IPS DF 6.9 (cell line): ENCODE measurements at places on chromosomes 4 and X.

DNA sequence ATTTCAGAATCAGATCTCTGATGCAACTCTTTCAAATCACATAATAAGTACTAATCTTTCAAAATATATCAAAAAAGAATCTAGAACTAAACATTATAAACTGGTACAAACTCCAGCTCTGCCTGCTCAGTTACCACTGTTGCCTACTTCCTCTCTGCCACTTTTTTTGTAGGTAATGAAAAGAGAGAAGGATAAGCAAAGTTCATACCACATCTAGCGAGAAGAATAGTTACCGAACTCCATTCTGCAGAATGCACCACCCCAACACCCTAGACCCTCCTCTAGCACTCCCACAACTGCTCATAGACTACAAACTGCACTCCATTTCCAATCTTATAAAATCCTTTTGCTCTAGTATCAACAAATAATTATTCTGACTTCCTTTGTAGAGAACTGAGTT lies 19.7 kb upstream of the LRBA start:
- DNase-seq, result no peak

GRCh38 chrX:9341291-9342201 lies 123.3 kb upstream of the TBL1X start:
- no peak for DNase-seq

- no peak for DNase-seq
These were observed 1.0 kb upstream of the SNCA start for GRCh38 chr4:89837993-89838390.

DNA sequence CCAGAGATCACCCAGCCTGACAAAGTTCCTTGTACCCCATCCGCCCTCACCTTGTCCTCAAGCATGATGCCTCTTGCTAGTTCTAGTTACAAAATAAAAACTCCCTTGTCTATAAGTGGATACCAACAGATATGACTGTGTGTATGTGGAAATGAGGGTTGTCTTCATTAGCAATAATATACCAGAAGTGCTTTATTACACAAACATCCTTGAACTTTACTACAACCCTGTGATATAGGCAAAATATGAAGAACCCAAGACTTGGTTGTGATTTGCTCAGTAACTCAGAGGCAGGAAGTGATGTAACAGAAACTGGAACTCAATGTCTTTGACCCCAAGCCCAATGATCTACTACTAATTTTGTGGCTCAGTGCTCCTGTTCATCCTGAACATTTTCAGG lies 97.6 kb downstream of the AKAP4 start:
- DNase-seq, result no peak

GRCh38 chr4:7360806-7361205 lies 73.9 kb downstream of the PSAPL1 start:
- DNase-seq, result no peak

GRCh38 chrX:39813631-39814277 lies 284.0 kb downstream of the BCOR start:
- no peak for DNase-seq

GRCh38 chr4:120920666-120921065 lies 1.9 kb downstream of the PRDM5 start:
- no peak for DNase-seq

GRCh38 chrX:140799216-140799615 lies 89.7 kb downstream of the LINC00632 start:
- DNase-seq, result no peak

GRCh38 chr4:82213485-82214417 lies 160.0 kb downstream of the HNRNPD start:
- no peak for DNase-seq

GRCh38 chr4:151921811-151922210 lies 161.0 kb upstream of the GATB start:
- no peak for DNase-seq

- DNase-seq, result no peak
These were observed 177.3 kb upstream of the DKK2 start for GRCh38 chr4:107213410-107213809.

GRCh38 chr4:87853108-87853507 lies 20.3 kb downstream of the MEPE start:
- no peak for DNase-seq

- DNase-seq, result no peak
These were observed 643 bp downstream of the FHL1 start for GRCh38 chrX:136147976-136148375.

- DNase-seq, result no peak
These were observed 434.6 kb downstream of the PCDH11X start for GRCh38 chrX:92213786-92214185.

DNA sequence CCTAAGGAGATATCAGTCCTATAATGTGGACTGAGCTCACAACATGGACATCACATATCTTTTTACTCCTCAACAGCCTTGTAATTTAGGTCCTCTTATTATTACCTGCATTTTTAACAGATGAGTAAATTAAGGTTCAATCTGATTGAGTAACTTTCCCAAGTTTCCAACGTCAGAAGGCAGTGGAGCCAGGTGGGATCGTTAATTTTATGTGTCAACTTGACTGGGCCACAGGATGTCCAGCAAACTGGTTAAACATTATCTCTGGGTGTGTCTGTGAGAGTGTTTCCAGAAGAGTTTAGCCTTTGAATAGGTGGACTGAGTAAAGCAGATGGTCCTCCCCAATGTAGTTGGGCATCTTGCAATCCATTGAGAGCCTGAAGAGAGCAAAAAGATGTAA lies 59.0 kb upstream of the SLIT2 start:
- no peak for DNase-seq

- no peak for DNase-seq
These were observed 41.9 kb upstream of the SOD3 start for GRCh38 chr4:24753519-24753918.

GRCh38 chrX:16042980-16043379 lies 80.4 kb upstream of the GRPR start:
- DNase-seq, result no peak

- no peak for DNase-seq
These were observed 2.7 kb downstream of the FOXO4 start for GRCh38 chrX:71098302-71098701.

GRCh38 chrX:40318801-40319200 lies 221.0 kb upstream of the BCOR start:
- DNase-seq, result no peak

DNA sequence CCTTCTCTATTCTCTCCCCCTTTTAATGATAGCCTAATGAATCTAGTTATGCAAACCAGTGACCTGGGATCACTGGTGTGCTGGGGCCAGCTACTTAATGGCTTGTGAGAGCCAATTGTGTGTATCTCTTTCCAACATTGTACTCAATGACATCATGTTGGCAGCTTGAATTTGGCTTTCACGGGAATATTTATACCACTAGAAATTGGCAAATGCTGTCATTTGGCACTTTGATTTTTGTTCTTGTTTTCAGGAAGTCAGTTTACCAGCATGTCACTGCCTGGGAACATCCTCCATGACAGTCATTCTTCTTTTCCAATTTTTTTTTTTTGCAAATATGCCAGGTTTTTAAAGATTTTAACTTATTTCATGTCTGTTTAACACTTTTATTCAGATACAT lies 1685.3 kb downstream of the STIM2 start:
- DNase-seq, result no peak

GRCh38 chrX:100895365-100896075 lies 21.4 kb upstream of the NOX1 start:
- DNase-seq, result peak; percentile 11

GRCh38 chr4:74947798-74948197 lies 14.9 kb downstream of the PARM1 start:
- DNase-seq, result no peak

- DNase-seq, result no peak
These were observed 150.0 kb downstream of the TET2 start for GRCh38 chr4:105296672-105297071.

- DNase-seq, result peak; percentile 75
These were observed 137.5 kb downstream of the AFAP1 start for GRCh38 chr4:7802093-7802726.

- DNase-seq, result no peak
These were observed 224.5 kb downstream of the TEX13C start for GRCh38 chrX:125544031-125544660.

- no peak for DNase-seq
These were observed 66.5 kb upstream of the PAGE1 start for GRCh38 chrX:49762175-49762720.

GRCh38 chr4:177680308-177680707 lies 238.1 kb upstream of the AGA start:
- DNase-seq, result no peak

DNA sequence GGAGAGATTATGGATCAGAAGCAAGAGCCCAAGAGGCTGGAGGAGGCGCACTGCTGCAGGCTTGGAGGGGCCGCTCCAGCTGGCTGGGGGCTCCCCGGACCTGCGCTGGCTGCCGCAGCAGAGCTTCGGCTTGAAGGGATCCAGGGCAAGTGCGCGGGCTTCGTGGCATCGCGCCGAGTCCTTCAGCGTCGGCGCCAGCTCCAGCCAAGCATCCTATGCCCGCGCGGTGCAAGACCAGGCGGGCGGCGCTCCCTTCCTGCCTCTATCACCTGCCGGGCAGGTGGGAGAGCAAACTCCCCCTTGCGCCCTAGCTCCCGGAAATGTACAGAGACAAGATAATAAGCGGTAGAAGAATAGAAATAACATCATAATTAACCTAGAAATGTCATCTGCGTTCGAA lies 10.5 kb upstream of the UCP1 start:
- no peak for DNase-seq

DNA sequence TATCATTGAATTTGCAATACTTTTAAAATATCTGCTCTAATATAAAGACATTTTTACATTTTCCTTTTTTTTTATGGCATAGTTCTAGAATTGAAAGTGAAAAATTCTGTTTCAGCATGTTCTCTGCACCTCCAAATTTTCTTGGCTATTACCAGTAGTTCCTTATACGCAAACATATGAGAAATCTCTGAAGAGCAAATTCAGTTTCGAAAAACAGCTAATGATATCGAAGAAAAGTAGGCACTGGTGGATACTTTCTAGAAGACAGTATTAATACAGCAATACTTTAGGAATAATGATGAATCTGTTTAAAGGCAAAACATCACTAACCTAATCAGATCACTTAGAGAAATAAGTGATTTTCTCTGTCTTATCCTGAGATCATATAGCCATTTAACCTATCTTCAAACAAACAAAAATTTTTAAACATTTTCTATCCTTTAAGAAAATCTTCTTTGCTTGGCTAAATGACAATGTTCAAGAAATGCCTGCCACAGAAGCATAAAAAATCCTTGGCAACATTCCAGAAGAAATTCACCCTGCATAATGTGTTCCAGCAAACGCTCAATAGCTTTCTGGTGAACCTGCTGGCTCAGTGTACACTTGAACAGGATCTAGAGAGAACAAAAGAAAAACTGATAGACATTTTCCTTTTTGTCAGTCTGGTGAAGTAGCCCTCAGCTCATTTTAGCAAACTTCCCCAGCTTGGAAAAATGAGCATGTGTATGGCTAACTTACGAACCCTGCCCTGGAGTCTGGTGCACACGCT lies 51.2 kb upstream of the KLF3 start:
- no peak for DNase-seq

- DNase-seq, result no peak
These were observed 45.0 kb downstream of the PSAPL1 start for GRCh38 chr4:7389719-7390118.

DNA sequence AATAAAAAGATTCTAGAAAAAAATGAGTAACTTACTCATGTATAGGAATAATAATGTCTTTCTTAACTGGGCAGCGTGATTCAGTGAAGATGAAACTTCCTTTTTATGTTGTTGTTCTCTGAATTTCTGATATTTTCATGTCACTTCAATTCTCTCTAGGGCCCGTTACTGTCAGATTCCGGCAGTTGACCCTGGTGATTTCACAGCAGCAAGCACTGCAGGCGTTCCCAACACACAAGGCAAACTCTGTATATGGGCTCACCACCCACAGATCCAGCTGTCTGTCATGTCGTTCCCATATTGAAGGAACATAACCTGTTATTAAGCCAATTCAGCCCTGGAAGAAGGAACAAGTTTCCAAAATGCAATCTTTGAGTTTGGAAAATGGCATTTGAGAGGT lies 288.3 kb upstream of the GALNTL6 start:
- DNase-seq, result no peak

GRCh38 chr4:74997948-74998729 lies 65.2 kb downstream of the PARM1 start:
- DNase-seq, result no peak

GRCh38 chrX:40173143-40174000 lies 75.6 kb upstream of the BCOR start:
- DNase-seq, result no peak

DNA sequence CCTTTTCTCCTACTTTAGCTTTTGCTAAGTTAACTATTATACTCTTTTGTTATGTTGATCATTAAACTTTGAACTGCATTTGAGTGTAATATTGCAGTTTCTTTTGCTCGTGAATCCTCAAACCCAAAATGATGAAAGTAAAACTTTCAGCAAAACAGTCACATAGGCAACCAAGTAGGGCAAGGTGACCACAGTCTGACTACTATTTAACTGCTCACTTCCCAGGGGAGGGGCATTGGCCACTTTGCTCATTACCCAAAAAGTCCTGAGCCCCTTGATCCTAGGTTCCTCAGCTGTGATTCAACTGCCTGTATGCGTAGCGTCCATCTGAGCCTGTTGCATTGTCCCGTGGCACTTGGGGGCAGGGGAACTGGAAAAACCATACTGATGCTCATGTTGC lies 17.0 kb downstream of the RBMX2 start:
- DNase-seq, result no peak

DNA sequence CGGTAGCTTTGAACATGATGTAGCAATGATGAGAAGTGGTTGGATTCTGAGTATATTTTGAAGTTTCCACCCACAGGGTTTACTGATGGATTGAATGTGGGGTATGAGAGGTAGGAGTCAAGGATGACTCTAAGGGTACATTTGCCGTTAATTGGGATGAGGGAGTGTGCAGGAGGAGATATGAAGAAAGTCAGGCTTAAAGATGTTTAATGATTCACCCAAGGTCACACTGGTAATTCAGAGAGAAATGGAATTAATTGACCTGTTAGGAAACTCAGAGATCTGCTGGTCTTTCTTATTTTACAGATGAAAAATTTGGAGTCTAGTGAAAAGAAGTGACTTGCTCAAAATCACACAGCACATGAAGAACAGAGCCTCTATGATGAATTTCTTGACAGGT lies 390.7 kb downstream of the GBA3 start:
- DNase-seq, result no peak

- no peak for DNase-seq
These were observed 79.3 kb downstream of the PPP2R2C start for GRCh38 chr4:6393066-6393465.

- DNase-seq, result no peak
These were observed 341.7 kb downstream of the PPP3CA start for GRCh38 chr4:101005659-101006058.

DNA sequence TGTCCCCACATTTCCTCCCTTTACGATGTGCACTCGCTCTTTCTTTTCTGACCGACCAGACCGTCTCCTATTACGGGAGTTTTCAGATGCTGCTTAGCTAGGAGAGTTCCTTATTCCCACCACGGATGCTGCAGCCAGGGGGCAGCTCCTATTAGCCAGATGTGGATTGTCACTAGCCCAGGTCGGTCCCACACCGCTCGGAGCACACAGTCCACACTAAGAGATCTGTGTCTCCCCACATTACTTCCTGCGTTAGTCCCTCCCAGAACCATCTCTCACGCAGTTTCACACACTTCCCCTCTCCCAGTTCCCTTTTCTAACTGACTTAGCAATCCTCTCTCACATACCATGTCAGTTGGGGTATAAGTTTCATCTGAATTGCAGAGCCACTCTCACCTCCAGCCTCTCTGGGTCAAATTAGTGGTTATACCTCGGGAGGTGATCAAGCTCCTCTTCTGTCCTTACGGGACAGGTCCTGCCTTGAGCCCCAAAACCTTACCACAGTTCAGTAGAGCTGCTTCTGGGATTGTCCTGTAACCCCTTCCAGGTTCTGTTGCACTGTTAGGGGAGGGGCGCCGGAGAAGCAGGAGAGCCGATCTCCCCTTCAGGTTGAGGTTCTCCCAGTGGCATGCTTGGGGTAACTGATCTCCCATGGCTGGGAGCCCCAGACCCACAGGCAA lies 28.2 kb downstream of the SULT1E1 start:
- DNase-seq, result no peak
